ENCODE measurements at places on chromosomes 4 and X. TPM values are rescaled to one million over a fixed set of nuclear protein-coding genes. Genes with fewer than 3 reads are reported as not detected.

LRAT gene
- polyA plus RNA-seq = 1.6 TPM

GRCh38 chr4:2354118-2354517 is 64.3 kb downstream of the ZFYVE28 start:
- no peak for DNase-seq

- DNase-seq = no peak
Observed at GRCh38 chr4:124666496-124666895, 46.0 kb downstream of the ANKRD50 start.

AP1AR gene
- polyA plus RNA-seq = 47.6 TPM

GRCh38 chr4:84327526-84327925 is 171.6 kb downstream of the NKX6-1 start:
- no peak for DNase-seq

REPS2 gene
- 3.7 TPM for polyA plus RNA-seq

- DNase-seq = no peak
Observed at GRCh38 chr4:26048378-26048882, 134.4 kb downstream of the SMIM20 start.

NLGN4X gene
- polyA plus RNA-seq = 7.2 TPM

DNA sequence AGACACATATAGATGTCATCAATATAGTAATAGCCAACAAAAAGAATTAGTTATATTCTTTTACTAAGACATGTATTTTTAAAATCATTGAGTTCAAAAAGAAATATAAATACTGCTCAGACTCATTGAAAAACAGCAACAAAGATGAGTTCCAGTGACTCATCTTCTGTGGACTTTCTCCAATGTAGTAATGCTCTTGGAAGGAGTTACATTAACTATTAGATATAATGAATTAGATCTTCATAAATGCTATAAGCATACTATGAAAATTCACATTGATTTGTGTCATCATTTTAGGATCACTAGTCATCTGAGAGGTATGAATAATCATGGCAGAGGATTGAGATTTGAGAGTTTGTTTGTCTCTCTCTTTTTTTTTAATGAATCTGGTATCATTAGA is 547.8 kb upstream of the PCDH7 start:
- no peak for DNase-seq

PHKA2 gene
- polyA plus RNA-seq = 65.0 TPM

DNA sequence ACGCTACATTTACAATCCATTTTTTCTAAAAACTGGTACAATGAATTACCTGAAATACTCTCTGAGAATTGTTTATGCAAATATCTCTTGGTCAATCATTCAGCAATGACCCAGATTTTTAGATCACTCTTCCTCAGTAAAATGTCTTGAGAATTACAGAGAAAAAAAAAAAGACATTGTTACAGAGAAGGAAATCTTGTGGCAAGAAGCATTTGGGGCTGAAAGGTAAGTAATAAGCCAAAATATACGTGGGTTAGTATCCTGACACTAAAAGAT is 19.6 kb upstream of the TET2 start:
- no peak for DNase-seq

- DNase-seq = no peak
Observed at GRCh38 chr4:91838181-91838861, 465.4 kb upstream of the GRID2 start.

XAGE2 gene
- polyA plus RNA-seq = 0.12 TPM

SSX4 gene
- not detected for polyA plus RNA-seq

All from large intestine (tissue), 12 donors.